Forelimb muscle (tissue), 1 donor: ENCODE measurements at places on chromosomes 11 and 22. TPM values are rescaled to one million over a fixed set of nuclear protein-coding genes. Genes with fewer than 3 reads are reported as not detected.

- DNase-seq, result no peak
Observed at GRCh38 chr22:33443683-33444082, 385.5 kb upstream of the SYN3 start.

DNA sequence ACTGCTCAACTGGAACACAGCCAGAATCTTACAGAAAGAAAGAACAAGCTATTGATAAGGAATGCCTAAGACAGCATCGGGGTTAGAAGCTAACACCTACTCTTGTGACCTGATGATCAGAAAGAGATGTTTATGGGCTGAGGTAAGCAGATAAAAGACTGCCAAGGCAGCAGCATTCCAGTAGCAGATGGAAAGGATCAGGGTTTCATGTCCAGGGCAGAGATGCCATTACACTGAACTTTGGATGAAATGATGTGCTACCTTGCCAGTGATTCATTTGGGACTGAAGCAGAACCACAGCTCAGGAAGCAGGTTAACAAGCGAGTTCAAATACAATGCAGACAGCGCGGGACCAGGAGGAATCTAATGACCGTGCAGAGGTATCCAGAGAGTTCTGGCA lies 27.1 kb upstream of the APOA1 start:
- no peak for DNase-seq

NXPE2 gene
- 0.16 TPM for polyA plus RNA-seq

TRIM48 gene
- not detected for polyA plus RNA-seq

ST14 gene
- polyA plus RNA-seq, result 0.40 TPM
